NCI-H1048 (cell line): ENCODE measurements at places on chromosomes 7 and 10.
A peak's percentile ranks its signal among the peaks of the same experiment; 100 is the strongest.

DNA sequence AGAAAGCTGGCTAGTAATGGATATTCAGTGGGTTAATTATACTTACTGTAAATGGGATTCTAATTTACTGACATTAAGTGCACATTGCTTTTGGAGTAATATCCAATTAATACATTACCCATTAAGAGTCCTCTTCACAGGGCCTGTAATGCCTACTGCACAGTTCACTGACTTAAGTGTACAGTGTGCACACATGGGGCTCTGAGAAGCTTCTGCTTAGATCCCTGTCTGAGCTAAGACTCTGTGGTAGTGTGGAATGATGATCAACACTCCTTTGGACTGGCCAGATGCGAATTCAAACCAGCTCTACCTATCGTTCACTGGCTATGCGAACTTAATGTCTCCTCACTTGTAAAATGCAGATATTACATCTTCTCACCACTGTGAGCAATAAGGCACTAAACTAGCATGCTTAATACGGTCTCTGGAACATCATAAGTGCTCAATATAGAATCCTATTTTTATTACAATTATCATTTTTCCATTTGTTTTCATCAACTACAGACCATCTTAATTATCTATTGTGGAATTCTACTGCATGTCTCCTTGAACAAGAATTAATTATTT, 53.8 kb upstream of the SEC61G start:
- no peak for DNase-seq

GRCh38 chr10:51117053-51117660, 42.9 kb downstream of the PRKG1 start:
- no peak for DNase-seq

GRCh38 chr7:135414850-135415439, 95.0 kb downstream of the CNOT4 start:
- DNase-seq, result no peak

DNA sequence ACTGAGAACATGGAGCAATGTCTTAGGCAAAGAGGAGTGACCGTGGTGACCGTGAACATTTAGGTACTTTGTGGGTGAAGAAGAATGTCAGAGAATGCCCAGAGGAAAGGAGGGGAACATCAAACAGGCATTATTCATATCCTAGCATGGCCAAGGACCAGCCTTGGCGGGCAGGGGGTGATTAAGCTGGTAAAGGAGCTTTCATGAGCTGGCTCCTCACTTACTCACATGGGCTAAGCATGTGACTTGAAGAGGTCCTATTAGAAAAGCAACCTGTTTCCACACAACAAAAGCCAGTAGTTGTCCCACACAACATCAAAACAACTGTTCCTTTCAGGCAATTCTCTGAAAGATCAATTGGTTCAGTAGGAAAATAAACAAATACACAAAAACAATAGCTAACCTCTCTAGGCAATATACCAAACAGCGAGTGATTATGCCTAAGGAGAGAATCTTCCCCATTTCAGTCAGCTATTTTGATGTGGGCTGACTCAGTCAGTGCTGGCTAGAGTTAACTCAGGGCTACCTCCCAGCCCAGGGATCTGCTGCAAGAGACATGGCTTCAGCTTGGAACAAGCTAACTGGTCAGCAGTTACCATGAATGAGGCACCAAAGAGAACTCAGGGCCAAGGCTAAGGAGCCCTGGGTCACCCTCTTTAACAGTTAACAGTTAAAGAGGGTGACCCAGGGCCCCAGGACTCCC, 283.5 kb downstream of the ARHGAP12 start:
- DNase-seq, result no peak

GRCh38 chr7:13312307-13312706, 624.9 kb downstream of the ARL4A start:
- DNase-seq, result no peak

DNA sequence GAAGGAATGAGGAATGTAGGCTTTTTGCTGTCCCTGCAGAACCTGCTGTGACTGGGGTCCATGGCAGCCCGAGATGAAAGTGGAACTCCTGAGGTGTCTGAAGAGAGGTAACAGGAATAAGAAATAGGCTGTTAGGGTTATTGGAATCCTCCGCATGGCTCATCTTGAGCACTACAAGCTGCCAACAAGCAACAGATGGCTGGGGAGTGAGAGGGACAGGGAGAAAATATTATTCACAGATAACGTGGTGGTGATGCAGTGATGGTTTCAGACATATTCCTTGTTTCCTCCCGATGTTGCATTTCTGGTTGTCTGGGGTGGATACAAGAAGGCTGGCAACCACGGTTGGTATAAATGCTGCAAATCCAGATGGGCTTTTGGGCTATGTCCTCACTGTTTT, 46.1 kb downstream of the AP3M1 start:
- no peak for DNase-seq

- DNase-seq, result no peak
These were observed 968.6 kb upstream of the ZNF722 start for GRCh38 chr7:63030061-63030460.

DNA sequence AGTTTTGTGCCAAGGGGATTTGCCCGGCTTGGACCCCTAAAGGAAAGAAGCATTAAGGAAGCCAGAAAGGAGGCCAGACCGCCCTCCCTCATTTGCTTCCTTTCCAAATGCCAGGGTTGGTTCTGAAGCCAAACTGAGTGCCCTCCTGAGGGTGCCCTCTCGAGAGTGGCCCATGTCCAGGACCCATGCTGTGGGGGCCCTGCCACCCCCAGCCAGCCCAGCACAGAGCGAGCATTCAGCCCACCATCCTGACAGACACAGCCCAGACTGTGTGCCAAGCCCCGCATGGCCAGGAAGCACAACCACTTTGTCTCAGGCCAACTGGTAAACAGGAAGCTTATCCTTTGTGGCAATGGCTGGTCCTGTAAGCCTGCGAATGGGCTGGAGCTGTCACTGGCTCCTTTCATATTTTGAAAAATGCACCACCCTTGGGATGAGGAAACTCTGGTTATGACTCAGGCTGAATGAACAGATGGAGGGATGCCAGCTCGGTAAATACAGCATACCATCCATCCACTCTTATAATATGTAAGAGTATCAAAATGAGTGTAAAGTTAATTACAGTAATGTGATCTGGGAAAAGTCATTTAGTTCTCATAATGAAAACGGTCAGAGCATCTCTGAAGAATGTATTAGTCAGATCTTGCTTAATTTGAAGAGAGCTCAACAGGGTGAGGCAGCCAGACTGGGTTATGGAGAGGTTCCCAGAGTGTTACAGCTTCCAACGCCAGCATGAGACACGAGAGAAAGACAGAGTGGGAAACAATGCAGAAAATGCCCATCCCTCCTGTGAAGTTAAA, 65.0 kb downstream of the STK17A start:
- no peak for DNase-seq

GRCh38 chr10:45058580-45058979, 57.9 kb downstream of the ZNF22 start:
- DNase-seq, result no peak

- DNase-seq, result no peak
These were observed 40.5 kb downstream of the ERCC6 start for GRCh38 chr10:49498425-49498824.

DNA sequence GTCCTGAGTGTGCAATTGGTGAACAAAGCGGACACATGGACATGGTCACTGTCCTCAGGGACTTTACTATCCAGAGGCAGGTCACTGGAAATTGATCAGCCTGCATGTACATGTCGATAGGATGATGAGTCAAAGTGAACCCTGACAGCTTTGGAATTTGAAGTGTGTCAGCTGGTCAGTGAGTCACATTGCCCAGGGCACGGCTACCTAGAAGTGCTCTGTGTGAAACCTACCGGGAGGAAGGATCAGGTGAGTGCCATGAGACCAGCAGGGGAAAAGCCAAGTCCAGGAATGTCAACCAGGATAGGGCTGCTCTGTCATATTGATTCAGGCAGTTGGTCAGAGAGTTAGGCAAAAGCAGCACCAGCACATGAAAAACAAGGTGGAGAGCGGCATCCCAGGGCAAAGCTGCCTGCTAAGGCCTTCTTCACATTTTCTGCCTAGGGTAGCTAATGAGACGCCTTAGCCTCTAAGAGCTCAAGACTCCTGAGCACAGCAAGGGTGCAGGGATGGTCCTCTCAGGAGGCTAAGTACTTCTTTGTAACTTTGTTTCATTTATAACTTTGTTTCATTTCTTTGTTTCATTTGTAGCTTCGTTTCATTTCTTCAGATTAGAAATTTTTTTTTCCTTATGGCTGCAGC, 19.4 kb upstream of the PDCD4 start:
- DNase-seq, result no peak

- DNase-seq, result no peak
These were observed 120.5 kb downstream of the GALNT11 start for GRCh38 chr7:152145853-152146466.

GRCh38 chr7:105177026-105177425, 163.0 kb downstream of the KMT2E start:
- DNase-seq, result no peak

DNA sequence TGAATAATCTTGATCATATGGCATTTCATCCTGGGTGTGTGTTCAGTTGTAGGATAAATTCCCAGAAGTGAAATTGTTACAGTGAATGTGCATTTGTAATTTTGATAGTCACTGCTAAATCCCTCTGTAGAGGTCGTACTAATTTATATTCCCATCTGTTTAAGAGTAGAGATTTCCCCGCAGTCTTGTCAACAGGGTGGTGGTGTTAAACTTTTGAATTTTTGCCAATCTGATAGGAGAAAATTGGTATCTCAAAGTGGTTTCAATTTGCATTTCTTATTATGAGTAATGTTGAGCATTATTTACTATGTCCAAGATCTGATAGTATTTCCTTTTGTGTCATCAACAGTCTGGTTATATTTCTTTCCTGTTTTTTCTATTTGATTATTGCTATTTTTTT, 101.7 kb downstream of the AUTS2 start:
- DNase-seq, result peak; percentile 27

DNA sequence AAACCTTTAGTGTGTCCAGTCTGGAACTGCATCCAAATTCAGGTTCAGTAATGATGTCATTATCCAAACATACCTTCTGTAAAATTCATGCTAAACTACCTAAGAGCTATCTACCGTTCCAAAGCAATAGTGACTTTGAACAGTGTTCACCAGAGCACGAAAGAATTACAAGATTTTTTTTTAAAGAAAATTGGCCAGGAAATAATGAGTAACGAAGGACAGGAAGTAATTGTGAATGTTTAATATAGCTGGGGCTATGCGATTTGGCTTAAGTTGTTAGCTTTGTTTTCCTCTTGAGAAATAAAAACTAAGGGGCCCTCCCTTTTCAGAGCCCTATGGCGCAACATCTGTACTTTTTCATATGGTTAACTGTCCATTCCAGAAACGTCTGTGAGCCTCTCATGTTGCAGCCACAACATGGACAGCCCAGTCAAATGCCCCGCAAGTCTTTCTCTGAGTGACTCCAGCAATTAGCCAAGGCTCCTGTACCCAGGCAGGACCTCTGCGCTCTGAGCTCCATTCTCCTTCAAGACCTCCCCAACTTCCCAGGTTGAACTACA, 694 bp upstream of the FAS start:
- DNase-seq, result no peak

- no peak for DNase-seq
These were observed 260.5 kb upstream of the CACNA2D1 start for GRCh38 chr7:82704121-82704520.

DNA sequence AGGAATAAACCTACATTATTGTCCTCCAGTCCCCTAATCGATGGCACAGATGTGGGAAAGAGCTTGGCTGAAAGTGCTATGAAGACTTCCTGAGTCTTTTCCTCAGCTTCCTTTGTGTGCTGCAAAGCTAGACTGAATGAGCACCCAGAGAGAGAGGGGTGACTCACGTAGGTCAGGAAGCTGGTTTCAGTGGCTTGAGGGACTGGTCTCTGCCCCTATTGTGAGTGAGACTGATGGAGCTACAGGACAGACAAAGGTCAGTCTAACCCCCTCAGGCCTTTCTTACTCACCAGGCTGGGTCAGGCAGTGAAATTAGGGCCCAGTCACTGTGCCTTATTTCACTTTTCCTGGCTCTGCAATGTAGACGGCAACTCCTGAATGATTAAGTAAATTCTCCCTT, 171.1 kb upstream of the GRB10 start:
- DNase-seq, result no peak

- DNase-seq, result no peak
These were observed 37.4 kb upstream of the MEOX2 start for GRCh38 chr7:15723841-15724240.

DNA sequence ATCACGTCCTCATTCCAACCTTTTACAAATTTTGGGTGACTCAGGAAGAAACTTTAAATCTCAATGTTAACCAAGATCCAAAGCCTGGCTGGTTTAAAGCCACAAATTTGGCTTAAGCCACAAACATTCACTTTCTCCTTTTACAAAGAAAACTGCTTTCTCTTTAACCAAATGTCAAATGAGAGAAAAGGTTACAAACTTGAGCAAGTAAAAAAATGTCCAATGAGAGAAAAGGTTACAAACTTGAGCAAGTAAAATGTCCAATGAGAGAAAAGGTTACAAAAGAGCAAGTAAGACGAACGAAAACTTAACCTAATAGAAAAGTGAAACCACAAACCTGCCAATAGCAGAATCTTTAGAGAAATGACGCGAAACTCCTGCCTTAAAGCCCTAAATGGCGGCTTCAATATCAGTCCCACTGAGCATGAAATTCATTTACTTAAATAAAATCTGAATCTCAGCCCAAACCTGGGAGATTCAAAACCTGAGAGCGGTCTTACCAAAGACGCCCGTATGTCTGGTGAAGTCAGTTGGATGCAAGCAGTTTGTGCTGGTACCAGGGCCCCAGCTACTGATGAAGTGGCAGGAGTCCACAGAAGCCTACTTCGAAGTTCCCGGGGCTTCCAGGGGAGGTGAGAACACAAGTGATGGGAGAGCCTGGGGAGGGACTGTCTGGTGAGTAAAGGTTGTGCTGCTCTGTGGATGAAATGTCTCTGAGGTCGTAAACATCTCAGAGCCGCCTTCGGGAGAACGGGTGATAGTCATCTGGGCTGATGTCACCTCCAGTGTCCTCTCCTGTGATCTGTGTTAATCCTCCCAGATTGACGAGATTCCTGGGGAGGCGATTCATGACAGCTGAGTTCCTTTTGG, 74.6 kb downstream of the PAXIP1 start:
- peak; percentile 54 for DNase-seq

GRCh38 chr10:61091531-61091930, 147.5 kb upstream of the RHOBTB1 start:
- DNase-seq, result no peak

DNA sequence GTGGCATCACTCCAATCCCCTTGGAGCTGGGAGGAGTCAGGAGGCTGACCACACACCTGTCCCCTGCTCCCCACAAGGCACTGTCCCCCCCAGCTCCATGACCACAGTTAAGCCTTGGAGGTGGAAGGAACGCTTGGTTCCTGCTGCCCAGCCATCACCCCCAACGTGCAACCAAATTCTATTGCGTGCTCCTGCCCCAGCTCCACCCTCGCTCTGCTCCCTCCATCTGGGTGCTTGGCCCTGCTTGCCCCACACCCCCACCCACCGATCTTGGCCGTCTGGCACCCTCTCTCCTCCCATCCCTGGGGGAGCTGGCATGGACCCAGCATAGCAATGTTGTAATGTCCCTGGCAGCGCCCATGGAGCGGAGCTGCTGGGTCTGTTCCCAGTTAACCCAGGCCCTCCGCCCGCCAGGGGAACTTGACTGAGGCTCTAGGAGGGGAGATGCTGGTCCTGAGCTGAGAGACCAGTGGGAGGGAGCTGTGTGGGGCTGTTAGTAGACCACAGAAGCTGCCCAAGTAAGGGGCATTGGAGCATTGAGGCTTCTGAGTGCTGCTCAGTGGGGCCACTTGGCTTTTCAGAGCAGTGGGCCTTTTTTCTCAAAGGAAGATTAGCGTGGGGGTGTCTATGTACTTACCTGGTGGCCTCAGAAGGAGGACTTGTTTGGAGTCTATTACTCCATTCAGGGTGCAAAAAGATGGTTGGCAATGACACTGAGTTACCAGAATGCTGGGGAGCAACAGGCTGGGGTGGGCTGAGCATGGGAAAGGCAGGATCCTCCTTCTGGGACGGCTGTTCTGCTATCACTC, 1.1 kb downstream of the EPHB6 start:
- no peak for DNase-seq
